ENCODE measurements at places on chromosomes 16 and 17.
A peak's percentile ranks its signal among the peaks of the same experiment; 100 is the strongest.

GRCh38 chr17:4903051-4903818 lies at the start of gene CHRNE:
CHRNE (minus strand) TSS chr17:4903098; CDS start chr17:4903063, 35 bp downstream.
- DNase-seq = peak; percentile 44

GRCh38 chr17:3738562-3739295 lies 15.0 kb downstream of the HASPIN start:
- DNase-seq = peak; percentile 36

DNA sequence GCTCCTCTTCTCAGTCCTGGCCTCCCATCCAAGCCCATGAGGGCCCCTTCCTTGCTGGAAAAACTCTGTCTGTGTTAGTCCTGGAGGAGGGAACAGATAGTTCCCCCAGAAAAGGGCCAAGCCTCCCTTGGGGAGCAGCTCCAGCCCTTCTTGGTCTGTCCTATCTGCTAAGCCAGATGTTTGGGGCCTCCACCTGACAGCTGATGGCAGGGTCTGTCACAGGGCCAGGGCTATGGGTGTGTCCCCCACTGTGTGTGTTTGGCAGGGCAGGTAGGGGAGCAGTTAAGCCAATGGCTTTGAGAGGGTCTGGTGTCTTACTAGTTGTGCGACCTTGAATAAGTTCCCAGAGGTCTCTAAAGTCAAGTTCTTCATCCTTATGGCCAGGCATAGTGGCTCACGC lies 13.6 kb upstream of the SLC4A1 start:
- no peak for DNase-seq

GRCh38 chr16:87490096-87490798 lies 2.6 kb downstream of the ZCCHC14 start:
- no peak for DNase-seq

- no peak for DNase-seq
Measured at GRCh38 chr16:58970775-58971174, 236.7 kb upstream of the GOT2 start.

GRCh38 chr17:74737299-74738050 lies 419 bp downstream of the RAB37 start:
- DNase-seq = no peak

Data from foreskin melanocyte (primary cell).